ENCODE measurements at places on chromosomes 7 and 10.

- no peak for DNase-seq
These were observed 92.8 kb downstream of the PAXIP1 start for GRCh38 chr7:154910125-154910524.

DNA sequence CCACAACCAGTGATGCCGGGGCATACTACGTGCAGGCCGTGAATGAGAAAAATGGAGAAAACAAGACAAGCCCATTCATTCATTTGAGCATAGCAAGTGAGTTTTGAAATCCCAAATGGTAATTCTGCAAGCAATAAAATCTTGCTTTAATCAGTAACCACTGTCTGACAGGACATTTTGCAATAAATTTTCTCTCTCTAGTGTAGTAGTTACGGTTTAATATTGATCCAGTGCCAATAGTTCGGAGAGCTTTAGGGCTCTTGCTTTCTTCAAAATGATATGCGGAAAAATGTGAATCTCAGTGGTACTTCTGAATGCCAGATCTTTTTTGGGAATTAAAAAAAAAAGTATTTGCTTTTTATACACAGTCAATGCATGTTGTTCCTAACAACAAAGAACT, 520.4 kb downstream of the SDK1 start:
- no peak for DNase-seq

DNA sequence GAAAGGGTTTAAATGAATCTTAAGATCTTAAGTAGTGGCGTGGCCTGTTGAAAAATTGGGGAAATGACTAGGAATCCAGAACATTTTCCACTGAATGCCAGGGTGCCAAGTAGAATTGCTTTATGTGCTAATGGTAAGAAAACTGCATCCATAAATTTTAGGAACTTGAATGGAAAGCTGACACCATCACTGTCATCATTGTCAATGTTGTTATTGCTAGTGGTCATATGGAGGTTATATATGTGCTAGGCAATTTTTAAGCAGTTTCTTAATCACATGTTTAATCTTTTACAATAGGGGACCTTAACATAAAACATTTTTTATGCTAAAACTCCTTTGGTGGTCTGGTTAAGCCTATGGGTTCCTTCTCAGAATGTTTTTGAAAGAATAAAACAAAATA, 13.1 kb downstream of the MARCHF5 start:
- no peak for DNase-seq

DNA sequence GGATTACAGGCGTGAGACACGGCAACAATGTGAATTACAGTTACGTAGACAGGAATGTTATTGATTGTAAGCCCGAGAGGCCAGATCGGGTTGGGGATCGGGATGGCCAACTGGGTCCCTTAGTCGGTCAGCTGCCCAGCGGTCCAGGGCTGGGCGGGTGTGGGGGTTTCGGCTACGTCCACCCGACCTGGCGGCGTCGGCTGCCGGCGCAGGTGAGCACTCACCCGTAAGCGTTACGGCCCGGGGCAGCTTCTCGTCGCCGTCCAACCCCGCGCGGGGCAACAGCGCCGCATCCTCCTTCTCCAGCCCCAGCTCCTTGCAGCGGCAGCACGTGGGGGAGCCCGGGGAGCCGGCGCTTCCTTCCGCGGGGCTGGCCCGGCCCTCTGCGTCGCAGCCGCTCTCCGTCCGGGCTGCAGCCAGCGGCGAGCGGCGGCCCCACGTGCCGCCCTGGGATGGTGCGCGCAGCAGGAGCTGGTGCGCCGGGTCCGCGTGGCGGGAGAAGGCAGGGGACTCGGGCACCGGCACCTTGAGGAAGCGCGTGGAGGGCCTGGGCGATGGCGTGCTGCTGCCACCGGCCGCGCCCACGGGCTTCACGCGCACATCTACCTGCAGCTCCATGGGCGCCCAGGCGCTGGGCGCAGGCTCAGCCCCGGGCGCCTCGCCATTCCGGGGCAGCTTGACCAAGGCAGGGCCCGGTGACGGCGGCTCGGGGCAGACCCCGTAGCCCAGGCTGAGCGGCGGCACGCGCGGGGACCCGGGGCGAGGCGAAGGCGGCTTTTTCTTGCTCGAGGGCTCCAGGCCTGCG, 609 bp downstream of the KLRG2 start:
- no peak for DNase-seq

- DNase-seq = no peak
These were observed 492.4 kb upstream of the STEAP1 start for GRCh38 chr7:89661876-89662275.

DNA sequence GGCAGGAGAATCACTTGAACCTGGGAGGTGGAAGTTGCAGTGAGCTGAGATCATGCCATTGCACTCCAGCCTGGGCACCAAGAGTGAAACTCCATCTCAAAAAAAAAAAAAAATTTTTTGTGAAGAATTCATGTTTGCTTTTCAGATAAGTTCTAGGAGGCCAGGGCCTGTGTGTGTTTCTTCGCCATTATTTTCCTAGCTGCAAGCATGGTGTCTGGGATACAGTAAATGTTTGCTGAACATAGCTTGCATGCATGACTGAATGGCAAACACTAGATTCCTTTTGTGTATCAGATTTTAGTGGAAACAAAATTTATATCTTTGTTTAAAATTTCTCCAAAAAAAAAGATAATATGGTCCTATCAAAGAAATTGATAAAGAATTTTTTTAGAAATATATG, 9.7 kb upstream of the MACC1 start:
- no peak for DNase-seq

- DNase-seq = no peak
These were observed 1.7 kb downstream of the ADAP1 start for GRCh38 chr7:952548-953441.

- DNase-seq = no peak
These were observed 32.8 kb downstream of the FOXK1 start for GRCh38 chr7:4714767-4715409.

GRCh38 chr7:105935250-105935649, 27.8 kb upstream of the CDHR3 start:
- DNase-seq = no peak

- peak; percentile 60 for DNase-seq
These were observed 257.8 kb upstream of the GNAI1 start for GRCh38 chr7:79876848-79877252.

DNA sequence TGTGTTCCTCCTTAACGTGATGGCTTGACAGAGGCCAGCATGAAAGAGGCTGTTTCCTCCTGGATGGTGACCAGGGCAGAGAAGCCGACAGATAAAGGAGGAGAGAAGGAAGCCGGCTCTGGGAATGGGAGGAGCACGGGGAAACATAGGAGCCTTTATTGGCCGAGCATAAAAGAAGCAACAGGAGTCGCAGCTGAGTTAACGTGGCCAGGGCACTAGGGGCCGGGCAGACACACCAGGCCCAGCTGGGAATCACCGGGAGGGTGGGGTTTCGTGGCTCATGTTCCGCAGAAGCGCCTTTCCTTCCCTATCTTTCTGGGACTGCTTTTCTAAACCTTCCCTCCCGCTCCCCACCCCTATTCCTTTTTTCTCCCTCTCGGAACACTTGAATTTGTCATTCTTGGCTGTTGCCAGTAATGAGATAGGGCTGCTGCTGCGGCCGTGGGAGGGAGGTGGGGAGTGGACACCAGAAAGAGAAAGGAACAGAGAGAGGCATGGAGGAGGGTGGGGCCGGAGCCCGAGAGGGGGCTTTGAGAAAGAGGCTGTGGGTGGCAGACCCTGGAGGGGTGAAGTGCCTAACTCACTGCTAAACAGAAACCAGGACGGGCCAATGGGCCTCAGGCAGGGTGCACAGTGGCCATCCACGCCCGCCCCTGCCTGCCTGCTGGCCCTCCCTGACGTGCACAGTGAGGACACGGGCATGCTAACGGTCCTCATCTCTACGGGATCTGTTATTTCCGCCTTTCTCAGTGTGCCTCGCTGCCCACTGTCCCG, 65.2 kb downstream of the COL13A1 start:
- DNase-seq = peak; percentile 46

DNA sequence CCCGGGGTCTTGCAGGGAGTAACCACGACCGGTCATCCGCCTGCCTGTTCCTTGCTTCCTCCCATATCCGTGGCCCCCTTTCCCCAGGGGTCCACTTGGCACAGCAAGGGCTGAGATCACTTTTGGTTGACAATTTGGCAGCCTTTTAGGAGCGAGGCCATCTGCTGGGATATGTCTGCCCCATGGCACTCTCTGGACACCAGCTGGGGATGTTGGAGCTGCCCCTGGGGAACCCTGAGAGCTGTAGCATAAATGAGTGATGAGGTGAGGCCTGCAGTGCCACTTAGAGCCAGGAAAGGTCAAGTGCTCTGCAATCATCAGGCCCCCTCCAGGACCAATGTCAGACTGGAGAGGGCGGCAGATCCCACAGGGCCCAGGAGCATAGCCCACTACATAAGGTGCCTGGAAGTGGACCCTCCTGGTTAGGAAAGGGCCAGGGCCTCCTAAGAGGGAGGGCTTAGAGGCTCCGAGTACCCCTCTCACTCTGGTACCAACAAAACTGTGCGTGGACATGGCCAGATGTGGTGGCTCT, 92.1 kb downstream of the HIP1 start:
- DNase-seq = no peak

GRCh38 chr7:50357426-50357825, 52.9 kb downstream of the IKZF1 start:
- DNase-seq = no peak

- DNase-seq = peak; percentile 93
These were observed 40.1 kb downstream of the PFKP start for GRCh38 chr10:3107426-3107961.

- DNase-seq = no peak
These were observed 94.0 kb downstream of the ADARB2 start for GRCh38 chr10:1643161-1643907.

DNA sequence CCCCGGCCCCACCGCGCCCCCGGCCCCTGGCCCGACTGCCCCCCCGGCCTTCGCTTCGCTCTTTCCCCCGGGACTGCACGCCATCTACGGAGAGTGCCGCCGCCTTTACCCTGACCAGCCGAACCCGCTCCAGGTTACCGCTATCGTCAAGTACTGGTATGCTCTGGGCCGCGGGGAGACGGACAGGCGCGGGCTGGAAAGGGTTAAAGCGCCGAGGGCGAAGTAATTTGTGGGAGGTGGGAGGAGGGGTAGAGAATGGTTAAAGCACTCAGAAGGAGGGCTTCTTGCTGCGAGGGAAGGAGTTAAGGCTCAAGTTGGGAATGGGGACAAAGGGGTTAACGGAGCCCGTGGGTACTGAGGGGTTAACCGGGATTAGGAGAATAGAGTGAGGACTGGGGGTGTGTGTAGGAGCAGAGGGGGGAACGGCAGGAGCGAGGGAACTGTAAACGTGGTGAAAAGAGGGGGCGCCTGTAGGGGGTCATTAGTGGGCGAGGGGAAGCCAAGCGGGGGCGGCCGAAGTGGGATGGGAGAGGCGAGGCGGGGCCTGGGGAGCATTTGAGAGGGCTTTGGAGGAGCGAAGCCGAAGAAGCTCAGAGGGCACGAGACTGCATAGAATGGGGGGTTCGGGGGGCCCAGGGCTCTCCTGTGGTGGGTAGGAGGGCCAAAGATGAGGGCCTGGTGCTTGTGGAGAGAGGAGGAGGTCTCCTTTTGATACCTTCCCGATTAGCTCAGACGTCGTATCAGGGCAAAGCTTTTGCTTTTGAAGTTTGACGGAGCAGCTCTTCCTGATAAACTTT, 605 bp downstream of the SUFU start:
- DNase-seq = no peak

DNA sequence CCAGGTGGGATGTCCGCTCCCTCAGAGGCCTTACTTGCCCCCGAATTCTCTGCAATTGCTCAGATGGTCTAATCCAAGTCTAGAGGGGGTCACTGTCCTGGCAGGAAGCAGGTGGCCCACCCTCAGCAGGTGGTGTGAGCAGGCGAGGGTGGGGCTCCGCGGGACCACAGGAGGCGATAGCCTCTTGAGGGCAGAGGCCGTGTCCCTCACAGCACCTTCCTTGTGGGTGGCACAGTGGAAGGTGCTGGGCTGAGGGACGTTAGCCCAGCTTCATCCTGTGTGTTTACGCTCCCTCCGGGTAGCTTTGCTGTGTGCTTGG, 38.3 kb upstream of the INPP5A start:
- no peak for DNase-seq

DNA sequence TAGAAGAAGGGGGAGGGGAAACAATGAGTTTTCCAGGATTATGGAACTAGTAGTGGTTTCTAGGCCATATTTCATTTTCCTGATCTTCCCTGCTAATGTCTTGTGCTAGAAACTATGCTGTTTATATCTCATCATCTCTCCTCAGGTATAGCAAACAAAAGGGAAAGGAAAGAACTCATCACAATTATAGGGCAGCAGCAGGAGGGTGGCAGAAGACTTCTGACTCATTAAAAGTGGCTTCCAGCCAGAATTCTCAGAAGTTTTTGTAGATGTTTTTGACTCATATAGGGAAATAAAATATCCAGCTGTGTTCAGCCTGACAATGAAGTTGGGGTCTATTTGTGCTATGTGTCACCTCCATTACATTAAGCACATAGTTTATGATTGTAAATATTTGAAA, 6.5 kb downstream of the AHR start:
- peak; percentile 50 for DNase-seq

DNA sequence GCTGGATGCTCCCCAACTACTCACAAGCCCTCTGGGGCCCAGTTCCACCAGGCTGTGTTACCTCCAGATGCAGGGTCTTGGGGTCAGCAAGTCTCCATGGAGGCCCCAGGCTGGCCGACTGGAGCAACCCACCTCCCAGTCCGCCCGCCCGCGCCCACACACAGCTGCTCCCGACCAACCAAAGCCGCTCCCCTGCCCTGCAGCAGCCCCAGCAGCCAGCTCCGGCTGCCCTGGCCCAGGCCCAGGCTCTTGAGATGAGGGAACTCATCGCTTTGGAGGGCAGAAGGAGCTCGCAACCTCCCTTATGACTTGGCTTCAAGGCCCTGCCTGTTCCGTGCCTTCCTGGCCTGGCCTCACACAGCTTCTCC, 47.2 kb downstream of the LRRC20 start:
- no peak for DNase-seq

GRCh38 chr7:141452911-141453310, 98.3 kb upstream of the AGK start:
- DNase-seq = no peak

- no peak for DNase-seq
These were observed 109.8 kb downstream of the PIP4K2A start for GRCh38 chr10:22604344-22605126.

DNA sequence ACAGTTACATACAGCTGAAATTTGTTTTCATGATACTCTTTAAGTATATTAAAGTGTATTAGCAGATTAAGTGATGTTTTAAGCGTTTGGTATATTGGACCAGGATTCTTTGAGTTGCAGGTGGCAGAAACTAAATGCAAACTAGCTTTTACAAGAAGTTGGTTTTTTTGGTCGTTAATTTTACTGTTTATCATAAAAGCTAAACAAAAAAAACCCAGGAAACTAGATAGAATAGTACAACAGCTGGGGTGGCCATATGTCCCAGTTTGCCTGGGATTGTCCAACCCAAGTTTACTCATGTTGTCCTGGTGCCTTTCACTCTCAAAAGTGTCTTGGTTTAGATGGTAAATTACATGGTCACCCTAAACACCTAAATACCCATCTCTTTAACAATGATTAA, 108.7 kb downstream of the PHTF2 start:
- DNase-seq = no peak

Measured in AG09319 (cell line).